NCI-H1436 treated with DMSO at 0.1 percent for 48 hours (cell line): ENCODE measurements at places on chromosomes 5 and 9.

- no peak for DNase-seq
Observed at GRCh38 chr9:76529653-76530052, 70.7 kb downstream of the GCNT1 start.

GRCh38 chr5:126070481-126070880 is 352.7 kb upstream of the GRAMD2B start:
- DNase-seq = no peak

- no peak for DNase-seq
Observed at GRCh38 chr9:26043431-26043830, 365.2 kb upstream of the TUSC1 start.

DNA sequence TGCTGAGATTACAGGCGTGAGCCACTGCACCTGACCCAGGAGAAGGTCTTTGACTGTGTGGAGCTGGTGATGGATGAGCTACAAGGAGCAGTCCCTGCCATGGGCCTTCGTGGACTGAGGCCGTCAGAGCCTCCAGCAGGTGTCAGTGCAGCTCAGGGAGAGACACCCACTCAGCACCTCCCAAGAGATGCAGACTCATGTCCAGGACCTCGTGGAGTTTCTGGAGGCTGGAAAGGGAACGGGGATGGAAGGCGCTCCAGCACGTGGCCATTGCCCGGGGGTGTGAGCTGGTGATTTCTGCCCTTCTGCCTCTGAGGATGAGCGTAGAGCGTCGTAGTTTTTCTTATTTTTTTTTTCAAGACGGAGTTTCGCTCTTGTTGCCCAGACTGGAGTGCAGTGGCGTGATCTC is 9.5 kb downstream of the TOR4A start:
- DNase-seq = no peak

DNA sequence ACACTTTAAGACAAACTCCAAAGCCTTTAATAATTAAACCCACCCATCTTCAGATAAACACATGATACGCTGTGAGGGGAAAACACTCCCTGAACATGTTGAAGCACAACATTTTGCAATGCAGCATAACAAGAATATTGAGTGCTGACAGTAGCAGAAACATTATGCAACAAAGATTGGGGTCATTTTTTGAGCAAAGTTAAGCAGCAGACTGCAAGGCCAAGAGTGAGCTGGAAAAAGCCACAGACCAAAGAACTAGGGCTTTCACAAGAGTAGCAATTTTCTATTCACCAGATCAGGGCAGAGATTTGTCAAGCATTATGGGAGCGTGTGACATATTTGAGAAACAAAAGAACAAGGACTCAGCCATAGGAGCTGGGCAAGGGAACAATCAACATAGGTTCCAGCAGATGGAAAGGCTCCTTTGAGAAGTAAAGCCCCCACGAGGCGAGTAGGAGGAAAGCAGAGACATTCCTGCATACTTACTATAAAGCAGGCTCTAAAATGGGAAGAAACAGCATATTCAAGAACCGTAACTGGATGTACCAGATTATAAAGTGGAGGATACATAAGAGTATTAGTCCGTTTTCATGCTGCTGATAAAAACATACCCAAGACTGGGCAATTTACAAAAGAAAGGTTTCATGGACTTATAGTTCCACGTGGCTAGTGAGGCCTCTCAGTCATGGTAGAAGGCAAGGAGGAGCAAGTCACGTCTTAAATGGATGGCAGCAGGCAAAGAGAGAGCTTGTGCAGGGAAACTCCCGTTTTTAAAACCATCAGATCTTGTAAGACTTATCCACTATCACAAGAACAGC is 4.8 kb upstream of the TTC23L start:
- no peak for DNase-seq

GRCh38 chr5:55021410-55021809 is 2.6 kb upstream of the GZMK start:
- DNase-seq = no peak

- no peak for DNase-seq
Observed at GRCh38 chr9:97794666-97795065, 58.4 kb upstream of the FOXE1 start.

DNA sequence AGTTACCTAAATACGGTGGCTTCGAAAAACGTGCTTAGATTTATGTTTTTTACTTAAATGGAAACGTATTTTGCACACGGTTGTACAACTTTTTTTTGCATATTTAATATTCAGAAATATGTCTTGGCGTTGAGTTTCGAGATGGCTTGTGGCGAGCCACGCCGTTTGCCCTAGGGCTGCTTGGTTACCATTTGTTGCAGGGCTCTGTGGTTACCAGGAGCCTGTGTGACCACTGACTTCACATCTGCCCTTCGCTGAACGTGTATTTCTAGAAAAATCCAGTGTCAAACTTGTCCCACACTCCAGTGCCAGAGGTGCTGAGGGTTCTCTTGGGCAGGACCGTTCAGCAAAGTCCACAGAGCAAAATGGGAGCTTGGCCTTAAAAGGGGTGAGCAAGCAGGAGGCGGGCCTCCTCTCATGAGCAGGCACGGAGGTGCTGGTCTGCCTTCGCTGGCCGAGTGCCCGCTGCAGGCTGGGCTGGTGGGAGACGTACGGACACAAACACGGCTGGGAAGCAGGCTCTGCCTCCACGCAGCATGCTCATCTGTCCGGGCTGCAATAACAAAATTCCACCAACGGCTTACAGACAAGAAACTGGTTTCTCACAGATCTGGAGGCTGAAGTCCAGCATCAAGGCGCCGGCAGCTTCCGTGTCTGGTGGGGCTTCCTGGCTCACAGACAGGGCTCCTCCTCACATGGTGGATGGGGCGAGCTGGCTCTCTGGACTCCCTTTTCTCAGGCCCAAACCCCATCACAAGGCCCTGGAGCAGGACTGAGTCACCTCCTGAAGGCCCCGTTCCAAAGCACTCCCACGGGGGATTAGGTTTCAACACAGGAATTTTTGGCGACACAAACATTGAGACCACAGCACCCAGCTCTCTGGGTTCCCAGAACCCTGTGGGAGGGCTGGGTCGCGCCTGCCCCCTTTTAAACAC is 5.4 kb downstream of the MRPL36 start:
- DNase-seq = no peak

DNA sequence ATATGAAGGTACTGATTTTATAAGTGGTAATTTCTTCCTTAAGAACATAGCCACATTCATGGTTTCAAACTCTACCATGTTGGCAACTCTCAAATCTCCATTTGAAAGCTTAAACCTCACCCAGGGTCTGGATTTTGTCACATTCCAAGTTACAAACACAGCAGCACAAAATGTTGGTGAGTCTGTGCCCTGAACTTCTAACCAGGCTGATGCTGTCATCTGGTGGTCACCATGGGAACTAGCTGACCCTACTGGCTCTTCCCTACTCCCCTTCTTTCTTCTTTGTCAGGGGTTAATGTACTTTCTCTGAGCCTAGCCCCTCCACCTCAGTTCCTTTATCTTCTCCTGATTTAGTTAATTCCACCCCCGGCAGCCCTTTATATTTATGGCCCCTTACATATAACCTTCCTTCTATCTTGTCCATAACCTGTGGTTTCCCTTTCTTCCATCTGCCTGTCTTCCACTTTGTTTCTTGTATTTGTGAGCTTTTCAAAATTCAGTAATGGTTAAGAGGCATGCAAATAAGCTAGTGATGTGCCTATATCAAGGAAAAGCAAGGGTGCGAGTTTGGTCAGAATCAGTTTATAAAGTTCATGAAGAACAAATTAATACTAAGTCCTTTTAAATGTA is 35.9 kb downstream of the TGFBR1 start:
- no peak for DNase-seq

GRCh38 chr5:84603568-84604185 is 219.0 kb upstream of the EDIL3 start:
- no peak for DNase-seq

- no peak for DNase-seq
Observed at GRCh38 chr5:38462976-38463633, 93.3 kb downstream of the LIFR start.

DNA sequence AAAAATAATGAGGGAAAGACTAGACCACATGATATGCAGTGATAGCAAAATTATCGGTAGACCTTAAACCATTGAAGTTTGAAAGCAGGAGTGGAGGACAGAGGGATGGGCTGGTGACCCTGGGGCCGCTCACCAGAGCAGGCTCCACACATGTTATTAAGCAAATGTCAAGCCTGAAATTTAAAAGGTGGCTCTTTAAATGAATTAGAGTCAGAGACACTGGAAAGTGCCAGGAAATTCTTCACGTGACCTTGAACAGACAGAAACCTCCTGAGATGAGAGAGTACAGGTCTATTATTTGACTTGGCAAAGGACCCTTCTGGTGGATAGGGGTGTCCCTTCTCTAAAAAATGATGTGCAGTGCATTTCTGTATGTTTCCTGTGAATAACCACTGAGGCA is 111.0 kb upstream of the CPEB4 start:
- DNase-seq = no peak

DNA sequence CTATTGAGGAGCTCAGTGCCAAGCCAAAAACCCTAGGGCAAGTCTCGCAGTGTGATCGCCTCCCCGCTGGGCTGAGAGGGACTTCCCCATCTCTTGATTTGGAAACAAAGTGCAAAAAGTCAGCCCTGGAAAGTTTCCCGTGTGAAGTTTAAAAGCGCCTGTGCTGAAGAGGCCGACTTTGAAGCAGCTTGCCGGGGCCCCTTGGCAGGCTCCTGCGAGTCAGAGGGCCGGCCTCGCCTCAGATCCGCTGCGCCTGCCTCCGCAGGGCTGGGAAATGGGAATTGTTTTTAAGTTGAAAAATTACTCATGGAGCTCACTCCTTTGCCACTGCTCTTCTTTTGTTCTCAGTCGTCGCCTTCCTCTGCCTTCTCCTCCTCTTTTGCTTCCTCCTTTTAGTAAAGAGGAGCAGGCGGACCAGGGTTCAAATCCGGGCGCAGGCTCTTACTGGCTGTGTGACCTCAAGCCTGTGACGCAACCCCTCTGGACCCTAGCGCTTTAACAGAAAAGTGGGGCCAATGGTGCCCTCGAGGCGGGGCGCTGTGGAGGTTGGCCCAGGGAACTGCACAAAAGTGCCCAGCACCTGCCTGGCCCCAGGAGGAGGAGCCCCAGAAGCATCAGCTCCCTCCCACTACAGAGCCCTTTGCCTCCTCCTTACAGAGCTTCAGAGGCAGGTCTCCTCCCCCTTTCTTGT is 14.7 kb upstream of the LHX2 start:
- no peak for DNase-seq

- no peak for DNase-seq
Observed at GRCh38 chr5:58703925-58704555, 121.2 kb downstream of the RAB3C start.

GRCh38 chr9:131277287-131277909 is 1.1 kb upstream of the FAM78A start:
- no peak for DNase-seq

- DNase-seq = no peak
Observed at GRCh38 chr9:87549791-87550190, 52.1 kb downstream of the DAPK1 start.

GRCh38 chr5:38420691-38421390 is 135.6 kb downstream of the LIFR start:
- DNase-seq = no peak

DNA sequence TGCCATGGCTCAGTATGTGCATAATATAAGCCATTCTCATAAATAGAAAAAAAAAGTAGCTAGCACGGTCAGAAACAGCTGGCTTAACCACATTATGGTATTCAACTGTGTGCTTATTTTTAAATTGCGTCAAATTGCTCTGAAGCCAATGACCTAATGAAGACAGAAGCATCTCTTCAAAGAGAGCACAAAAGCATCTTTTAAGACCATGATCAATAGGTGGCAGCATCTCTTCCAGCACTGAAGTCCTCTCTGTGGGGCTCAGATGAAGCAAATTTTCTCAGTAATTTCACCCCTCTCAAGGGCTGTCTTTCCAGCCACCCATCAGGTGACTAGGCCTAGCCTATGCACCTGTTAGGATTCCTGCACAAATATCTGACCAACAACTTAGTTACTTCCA is 251.4 kb downstream of the GLIS3 start:
- no peak for DNase-seq

DNA sequence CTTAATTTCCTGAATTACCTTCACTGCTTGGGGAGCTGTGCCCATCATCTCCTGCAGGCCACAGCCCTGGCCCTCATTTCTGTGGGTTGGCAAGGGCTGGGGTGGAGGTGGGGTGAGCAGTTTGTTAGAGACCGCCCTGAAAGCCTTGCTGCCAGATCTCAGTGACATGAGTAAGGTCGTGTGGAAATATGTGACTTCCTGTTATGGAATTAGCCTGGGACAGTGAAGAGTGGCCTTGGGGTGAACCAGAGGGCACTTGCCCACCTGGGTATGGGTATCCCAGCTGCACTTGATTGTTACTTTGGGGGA is 2.5 kb upstream of the HNRNPAB start:
- DNase-seq = no peak

GRCh38 chr5:76030343-76030742 is 52.8 kb upstream of the SV2C start:
- no peak for DNase-seq

DNA sequence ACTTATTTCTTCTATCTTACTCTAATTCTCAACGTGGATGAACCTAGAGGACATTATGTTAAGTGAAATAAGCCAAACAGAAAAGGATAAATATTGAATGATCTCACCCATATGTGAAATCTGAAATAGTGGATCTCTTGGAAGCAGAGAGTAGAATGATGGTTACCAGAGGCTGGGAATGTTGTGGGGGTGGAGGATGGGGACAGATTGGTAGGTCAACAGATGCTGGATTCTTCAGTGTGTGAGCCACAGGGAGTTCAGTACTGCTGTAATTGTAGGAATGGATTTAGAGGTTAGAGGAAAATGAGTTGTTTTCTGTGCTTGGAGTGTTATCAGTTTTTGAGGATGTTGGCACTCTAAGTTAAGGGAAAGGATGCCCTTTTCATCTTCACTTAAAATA is 190.6 kb downstream of the FBXL7 start:
- DNase-seq = no peak

DNA sequence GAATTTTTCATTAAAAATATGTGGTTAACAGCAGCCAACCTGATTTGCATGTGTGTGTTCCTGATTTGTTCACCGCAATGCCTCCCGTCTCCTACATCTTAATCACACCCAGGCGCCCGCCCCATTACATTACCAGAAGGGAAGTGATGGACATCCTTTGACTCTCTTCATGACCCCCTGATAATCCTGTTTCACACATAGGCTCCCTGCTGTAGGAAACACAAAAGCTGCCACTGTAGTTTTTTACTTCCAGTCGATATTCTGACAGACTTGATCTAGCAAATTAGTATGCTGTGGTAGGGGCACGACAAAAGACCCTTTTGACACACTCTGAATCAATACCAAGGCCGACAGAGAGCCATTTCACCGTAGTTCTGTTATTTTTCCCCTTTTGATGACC is 287.8 kb upstream of the ISL1 start:
- DNase-seq = no peak
